ENCODE measurements at places on chromosomes 6 and 20.

GRCh38 chr6:169556758-169557548, 144.9 kb downstream of the WDR27 start:
- DNase-seq: peak; percentile 23

DNA sequence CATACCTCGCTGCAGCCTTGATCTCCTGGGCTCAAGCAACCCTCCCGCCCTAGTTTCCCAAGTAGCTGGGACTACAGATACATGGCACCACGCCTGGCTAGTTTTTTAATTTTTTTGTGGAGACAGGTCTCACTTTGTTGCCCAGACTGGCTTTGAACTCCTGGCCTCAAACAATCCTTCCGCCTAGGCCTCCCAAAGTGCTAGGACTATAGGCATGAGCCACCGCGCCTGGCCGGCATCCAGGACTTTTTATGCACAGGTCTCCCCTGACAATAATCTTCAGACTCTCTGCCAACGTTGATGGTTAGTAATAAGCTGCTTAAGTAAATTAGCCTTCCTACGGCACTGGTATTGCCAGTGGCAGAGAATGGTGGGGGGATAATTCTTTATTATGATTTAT, 110.5 kb upstream of the MTHFD1L start:
- DNase-seq: no peak

- no peak for DNase-seq
Measured at GRCh38 chr6:158634695-158635426, 9.7 kb downstream of the DYNLT1 start.

DNA sequence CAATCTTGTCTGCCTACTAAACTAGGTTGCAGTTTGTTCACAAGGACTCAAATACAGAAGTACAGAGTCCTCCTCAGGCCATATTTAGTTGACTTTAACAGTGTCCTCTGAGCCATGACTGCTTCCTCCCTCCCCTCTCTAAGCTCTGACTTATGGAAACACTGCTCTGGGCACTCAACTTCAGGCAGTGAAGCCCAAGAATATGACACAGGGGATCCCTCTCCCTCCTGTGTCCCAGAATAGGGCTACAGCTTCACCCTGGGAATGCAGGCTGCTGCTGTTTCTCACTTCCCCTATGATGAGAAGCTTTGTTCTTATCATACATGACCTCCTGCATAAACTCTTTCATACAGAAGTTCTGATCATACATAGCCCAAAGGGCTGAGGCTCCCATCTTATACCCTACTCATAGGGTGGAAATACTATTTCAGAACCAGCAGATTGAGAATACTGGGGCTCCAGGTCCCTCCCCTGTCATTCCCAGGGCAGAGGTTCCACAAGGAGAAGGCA, 97.3 kb upstream of the UST start:
- no peak for DNase-seq

DNA sequence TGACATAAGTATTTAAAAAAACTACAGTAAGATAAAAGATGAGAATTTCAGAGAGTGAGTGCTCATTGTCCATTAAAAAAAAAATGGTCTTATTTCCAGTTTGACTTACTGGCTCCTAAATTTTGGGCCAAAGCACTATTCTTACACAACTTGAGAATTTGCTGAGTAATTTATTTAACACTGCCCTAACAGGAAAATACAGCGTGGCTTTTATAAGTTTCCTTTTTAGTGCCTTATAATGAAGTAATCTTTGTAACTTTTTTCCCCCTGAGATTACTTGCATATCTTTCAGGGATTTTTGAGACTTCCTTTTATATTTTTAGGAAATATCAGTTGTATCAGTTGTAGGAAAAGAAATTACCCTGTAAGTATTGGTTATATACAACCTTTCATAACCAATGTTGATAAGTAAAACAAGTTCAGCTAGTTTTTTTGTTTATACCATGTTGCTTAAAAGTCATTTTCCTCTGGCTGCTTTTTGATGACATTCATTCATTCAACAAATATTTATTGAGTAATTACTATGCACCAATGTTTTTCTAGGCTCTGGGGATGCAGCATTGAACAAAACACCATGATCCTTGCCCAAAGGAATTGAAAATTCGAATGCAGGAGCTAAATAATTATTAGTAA, 106.4 kb upstream of the SGK1 start:
- no peak for DNase-seq

- DNase-seq: no peak
Measured at GRCh38 chr6:331622-332521, 39.6 kb downstream of the DUSP22 start.
